Lung microvascular endothelial cell (primary cell): ENCODE measurements at places on chromosomes 3 and 15.

GRCh38 chr3:16520241-16520969 lies 6.9 kb upstream of the RFTN1 start:
- DNase-seq, result no peak

GRCh38 chr3:13208706-13209633 lies 135.7 kb upstream of the IQSEC1 start:
- no peak for DNase-seq

- no peak for DNase-seq
These were observed 90.3 kb upstream of the C3orf80 start for GRCh38 chr3:160134964-160135363.

GRCh38 chr3:182041668-182042291 lies 330.1 kb downstream of the SOX2 start:
- DNase-seq, result no peak

GRCh38 chr15:91209726-91210125 lies 109.7 kb downstream of the SV2B start:
- DNase-seq, result no peak

- no peak for DNase-seq
These were observed 385.7 kb downstream of the LSAMP start for GRCh38 chr3:116059421-116060096.

DNA sequence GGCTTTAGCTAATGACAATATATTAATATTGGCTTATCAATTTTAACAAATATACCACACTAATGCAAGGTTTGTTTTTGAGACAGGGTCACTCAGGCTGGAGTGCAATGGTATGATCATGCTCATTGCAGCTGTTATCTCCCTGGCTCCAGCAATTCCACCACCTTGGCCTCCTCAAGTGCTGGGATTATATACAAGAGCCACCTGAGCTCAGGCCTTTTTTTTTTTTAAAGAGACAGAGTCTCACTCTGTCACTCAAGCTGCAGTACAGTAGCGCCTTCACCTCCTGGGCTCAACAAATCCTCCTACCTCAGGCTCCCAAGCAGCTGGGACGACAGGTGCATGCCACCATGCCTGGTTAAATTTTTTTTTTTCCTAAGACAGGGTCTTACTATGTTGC lies 11.7 kb downstream of the DLG1 start:
- no peak for DNase-seq

GRCh38 chr15:95485367-95485766 lies 845.1 kb upstream of the NR2F2 start:
- peak; percentile 24 for DNase-seq

- DNase-seq, result peak; percentile 50
These were observed at the start of gene DNAH12 for GRCh38 chr3:57544181-57545125. Gene DNAH12 (minus strand): TSS chr3:57544344. CDS start chr3:57542870, 1,474 bp downstream.

DNA sequence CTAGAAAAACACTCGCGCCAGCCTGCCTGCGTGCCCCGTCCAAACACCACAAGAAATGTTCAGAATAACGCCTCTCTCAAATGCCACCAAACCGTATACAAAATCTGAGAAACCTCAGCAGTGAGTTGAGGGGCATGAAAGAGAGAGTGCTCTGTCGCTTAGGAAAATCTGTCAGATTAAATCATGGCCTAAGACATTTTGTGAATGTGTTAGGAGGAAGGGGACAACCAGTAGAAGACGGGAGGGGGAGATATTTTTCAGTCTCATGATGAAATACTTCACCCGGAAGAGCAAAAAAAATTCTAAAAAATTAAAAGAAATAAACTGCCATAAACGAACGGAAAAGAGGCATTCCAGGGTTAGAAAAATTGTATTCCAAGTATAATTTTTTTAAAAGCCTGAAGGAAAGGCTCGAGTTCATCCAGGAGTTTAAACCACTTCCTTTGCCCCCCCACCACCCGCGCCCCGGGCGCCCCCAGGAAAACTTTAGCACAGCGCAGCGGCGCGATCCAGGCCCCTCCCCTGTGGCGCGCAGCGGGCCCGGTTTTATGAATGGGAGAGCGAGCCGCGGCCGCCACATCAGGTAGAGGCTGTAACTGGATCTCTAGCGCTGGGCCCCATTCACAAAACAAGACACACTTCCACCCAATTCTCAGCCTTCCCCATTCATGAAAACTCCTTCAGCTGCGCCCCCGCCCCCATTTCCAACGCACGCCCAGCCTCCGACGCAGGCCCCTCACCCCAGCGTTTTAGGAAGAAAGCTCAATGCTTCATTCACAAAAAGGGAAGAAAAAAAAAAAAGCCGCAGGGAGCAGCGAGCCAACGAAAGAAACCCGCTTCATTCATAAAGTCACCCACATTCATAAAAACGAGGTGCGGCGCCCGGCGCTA lies 1.4 kb downstream of the ETV5 start:
- DNase-seq, result peak; percentile 68

GRCh38 chr15:42408178-42408577 lies 48.9 kb downstream of the CAPN3 start:
- no peak for DNase-seq

DNA sequence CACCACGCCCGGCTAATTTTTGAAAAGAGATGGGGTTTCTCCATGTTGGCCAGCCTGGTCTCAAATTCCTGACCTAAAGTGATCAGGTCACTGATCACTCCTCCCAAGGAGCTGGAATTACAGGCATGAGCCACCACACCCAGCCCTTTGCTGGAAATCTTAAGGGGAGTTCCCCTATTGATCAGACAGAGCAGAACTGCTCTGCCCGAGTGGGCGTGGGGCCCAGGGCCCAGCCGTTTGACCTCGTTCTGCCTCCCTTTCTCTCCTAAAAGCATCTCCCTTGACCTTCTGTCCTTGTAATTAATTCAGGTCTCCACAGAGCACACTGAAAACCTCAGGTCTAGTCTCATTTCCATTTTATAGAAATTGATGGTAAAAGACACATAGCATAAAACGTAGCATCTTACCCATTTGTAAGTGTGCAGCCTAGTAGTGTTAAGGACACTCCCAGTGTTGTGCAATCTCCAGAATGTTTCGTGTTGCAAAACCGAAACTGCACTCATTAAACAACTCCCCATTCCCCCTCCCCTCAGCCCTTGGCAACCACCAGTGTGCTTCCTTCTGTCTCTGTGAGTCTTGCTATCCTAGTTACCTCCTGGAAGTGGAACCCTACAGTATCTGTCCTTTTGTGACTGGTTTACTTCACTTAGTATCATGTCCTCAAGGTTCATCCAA lies 89.3 kb downstream of the SLCO3A1 start:
- DNase-seq, result no peak

- DNase-seq, result no peak
These were observed 72.2 kb downstream of the PPCDC start for GRCh38 chr15:75095594-75095993.

DNA sequence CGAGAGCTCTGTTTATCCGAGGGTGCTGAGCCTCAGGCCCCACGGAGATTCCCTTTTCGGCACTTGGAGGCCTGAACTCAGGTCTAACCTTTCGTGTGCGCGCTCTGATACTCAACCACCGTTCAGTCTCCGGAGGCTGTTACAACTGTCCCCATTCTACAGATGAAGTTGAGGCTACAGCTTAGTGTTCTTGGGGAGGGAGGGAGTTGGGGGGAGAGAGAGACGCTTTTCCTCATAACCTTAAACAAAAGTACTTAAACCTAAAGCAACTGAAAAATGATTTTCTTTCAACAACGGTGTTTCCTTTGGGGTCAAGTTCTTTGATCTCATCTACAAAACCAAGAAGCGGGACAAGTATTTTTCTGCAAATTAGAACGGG lies 952 bp upstream of the CHST2 start:
- no peak for DNase-seq

GRCh38 chr3:110878692-110879091 lies 192.9 kb upstream of the NECTIN3 start:
- DNase-seq, result no peak

GRCh38 chr3:31724651-31725050 lies 191.9 kb downstream of the STT3B start:
- DNase-seq, result no peak

DNA sequence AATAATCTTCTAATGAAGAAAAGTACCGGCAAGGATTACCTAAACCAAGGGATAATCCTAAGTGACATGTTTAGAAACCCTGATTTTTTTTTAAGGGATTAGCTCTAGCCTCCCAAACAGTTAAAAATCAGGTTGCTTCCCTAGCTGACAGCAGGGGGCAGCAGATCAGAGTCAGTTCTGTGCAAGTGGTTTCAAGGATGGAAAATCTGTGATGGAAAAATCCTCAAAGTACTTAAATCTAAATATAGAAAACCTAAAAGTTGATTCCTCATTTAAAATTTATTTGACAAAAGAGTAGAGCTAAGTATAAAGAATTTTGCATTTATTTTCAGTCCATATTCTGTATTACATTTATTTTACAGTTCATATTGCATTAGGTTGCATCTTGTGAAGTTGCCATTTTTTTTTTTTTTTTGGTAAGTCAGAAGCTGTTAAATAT lies 107.6 kb downstream of the PEX5L start:
- peak; percentile 74 for DNase-seq

- no peak for DNase-seq
These were observed 174.5 kb upstream of the GAP43 start for GRCh38 chr3:115448851-115449250.

DNA sequence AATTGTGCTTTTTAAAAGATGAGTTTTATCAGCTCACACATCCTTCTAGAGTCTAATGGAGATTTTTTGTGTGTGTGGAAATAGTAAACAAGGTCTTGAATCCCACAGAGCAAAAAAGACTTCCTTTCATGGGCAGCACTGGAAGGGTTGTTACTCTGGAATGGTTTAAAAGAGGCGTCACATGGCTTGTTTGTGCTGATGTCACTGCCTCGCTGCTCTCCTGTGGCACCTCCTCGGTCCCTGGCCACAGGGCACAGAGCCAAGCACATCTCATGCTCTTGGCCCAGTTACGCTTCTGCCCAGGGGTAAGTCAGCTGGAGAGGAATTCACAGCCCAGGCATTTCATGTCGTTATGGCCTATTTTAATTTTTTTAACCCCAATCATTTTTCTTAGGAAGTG lies 53.2 kb downstream of the PGPEP1L start:
- DNase-seq, result no peak

DNA sequence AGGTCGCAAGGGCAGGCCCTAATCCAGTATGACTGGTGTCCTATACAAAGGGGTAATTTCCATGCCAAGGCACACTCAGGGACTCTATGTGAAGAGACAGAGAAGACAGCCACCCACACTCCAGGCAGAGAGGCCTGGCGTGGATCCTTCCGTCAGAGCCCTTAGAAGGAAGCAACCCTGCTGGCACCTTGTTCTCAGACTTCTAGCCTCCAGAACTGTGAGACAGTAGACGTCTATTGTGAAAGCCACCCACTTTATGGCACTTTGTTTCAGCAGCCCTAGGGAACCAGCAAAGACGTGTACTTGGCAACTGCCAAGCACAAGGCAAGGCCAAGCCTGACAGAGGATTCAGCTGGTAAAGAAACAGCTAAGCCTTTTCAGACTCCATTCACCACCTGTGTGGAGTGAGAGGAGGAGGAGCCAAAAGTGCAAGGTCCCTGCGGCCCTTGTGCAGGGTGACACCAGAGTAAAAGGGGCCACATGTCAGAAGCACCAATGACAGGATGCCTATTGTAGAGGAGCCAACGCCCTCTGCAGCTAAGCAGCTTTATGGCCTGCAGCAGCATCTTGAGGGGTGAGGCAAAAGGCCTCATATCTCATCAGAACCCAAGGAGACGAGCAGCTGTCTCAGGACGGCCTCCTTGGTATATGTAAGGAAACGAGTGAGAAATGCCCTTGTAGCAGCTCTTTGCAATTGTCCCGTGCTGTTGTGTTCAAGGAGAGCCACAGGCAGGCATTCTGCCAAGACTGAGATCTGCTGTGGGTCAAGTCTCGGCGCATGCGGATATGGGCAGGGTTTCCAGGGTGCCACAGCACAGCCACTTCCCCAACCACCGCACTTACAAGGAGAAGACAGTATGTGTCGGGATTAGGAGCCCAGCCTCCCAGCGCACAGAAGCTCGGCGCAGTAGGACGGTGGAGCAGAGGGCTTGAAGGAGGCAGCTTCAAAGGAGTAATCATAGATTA lies 121.5 kb upstream of the LIPC start:
- no peak for DNase-seq

DNA sequence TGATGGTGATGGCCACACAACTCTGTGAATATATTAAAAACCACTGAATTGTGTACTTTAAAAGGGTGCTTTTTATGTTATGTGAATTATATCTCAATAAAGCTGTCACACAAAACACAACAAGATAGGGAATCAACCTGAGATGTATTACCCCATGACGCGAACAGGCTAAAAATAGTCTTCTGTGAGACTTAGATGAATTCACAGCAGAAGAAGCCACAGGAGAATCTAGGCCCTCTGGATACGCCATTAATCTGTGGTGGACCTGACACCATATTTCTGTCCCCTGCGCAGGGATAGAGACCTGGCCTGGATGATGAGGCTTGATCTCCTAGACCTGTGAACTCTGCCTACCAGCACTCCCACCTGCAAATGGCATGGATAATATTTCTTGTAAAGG lies 146.0 kb upstream of the HACD2 start:
- no peak for DNase-seq

GRCh38 chr15:37245358-37245757 lies 145.0 kb upstream of the MEIS2 start:
- DNase-seq, result no peak

GRCh38 chr3:72220946-72221345 lies 436.0 kb upstream of the PROK2 start:
- DNase-seq, result no peak

DNA sequence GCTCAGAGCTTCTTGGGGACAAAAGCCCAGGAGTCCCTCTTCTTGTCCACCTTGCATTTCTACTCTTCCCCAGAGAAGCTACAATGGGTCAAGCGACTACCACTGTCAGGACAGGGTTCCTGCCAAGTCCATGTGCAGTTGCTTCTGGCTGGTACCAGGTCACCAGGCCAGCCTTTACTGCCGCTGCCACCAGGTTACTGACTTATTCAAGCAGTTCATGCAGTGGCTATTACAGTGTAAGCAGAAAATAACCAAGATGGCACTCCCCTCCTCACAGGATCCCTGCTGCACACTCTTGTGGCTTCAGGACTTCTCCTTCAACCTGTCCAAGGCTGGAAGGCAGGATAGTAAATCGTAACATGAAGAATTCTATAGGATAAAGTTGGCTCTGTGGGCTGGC lies 42.1 kb downstream of the CTDSPL start:
- DNase-seq, result no peak

DNA sequence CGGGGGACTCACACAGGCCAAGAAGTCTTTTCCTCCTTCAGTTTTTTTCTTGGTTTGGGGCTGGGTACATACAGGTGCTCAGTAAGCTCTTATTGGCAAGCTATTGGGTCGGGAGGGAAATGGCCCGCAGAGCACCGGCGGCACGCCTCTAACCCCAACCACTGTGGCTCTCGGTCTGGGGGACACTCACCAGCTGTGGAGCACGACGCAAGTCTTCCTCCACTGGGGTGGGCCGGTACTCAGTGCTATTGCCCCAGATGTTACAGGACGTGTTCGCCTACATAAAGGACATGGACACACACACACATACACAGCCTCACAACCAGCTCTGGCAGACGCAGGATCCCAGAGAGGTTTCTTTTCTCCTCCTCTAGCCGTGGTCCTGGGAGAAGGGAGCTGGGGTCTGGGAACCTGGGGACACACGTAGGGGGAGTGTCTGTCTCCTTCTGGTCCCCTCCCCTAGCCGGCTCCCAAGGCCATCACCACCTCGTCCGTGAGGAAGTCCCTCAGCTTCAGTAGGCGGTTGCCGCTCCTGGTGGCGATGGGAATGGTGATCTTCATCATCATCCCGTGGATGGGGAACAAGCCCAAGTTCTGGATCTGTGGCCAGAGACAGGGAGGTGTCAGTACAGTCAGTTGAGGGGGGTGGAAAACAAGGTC lies 33.4 kb downstream of the FEM1B start:
- no peak for DNase-seq
